ENCODE measurements at places on chromosomes 11 and 22.

- DNase-seq: no peak
Observed at GRCh38 chr22:40256516-40256915, 78.8 kb downstream of the TNRC6B start.

DNA sequence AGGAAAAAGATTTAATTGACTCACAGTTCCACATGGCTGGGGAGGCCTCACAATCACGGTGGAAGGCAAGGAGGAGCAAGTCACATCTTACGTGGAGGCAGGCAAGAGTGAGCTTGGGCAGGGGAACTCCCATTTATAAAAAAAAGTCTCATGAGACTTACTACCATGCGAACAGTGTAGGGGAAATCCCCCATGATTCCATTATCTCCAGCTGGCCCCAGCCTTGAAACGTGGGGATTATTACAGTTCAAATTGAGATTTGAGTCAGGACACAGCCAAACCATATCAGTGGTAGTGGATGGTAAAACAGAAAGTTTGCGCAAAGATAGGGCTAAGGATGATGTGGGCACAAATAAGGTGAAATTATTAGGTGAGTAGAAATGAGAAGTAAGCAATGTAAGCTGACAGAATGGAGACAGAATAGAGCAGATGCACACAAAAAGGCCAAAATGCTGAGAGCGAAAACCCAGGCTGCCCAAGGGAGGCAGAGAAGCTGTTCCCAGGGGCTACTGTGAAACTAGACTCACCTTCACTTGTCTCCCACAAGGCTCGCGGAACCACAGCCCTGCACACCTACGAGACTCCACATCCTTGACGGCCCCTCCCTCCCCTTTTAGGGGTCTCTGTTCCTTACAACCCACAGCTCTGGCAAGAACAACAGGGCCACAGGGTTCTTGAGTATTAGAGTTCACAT, 377.6 kb downstream of the CADM1 start:
- DNase-seq: no peak

DNA sequence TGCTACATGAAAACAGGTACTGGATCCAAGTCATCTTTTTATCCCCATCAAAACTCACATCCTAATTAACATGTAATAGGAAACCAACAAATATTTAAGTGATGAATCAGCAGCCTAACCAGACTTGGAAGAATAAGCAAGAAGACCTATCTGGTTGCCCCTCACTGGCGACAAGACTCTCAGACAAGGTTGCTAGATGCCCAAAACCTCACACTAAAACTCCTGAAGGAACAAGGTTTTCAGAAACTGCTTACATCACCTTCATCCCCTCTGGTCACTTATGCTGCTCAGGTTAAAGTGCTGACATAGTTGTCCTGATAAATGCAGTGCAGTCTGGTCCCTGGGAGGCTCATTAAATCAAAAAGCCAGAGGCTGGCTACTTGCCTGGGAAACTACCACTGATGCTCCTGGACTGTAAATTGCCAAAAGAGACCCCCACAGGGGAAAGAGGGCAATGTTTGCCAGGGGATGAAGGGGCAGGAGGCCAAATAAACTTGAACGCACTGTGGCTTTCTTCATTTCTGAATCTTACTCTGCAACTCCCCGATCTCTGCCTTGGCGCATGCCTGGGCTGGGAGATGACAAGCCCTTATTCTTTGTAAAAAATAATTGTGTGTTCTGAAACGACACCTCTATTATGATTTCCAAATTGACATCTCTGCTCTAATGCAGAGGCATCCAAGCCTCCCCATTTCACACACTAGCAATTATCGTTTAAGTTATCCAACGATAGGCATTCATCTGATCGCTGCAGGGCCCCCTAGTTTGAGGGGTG, 72.7 kb downstream of the AMBRA1 start:
- DNase-seq: no peak

- DNase-seq: no peak
Observed at GRCh38 chr11:75797792-75798191, 17.2 kb upstream of the UVRAG start.

GRCh38 chr11:121389651-121390050, 62.5 kb upstream of the SORL1 start:
- DNase-seq: no peak

DNA sequence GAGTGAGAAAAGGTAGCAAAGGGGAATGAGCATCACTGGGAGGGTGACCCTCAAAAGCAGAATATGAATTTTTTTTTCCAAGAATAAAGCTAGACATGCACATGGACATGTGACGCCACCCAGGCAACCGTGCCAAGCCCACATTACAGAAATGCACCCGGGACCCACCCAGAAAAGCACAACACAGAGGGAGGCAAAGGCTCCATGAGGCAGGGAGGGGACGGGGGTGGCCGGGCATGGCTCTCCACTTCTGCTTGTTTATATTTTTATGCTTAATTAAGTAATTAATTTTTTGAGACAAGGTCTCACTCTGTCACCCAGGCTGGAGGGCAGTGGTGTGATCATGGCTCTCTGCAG, 1524.3 kb downstream of the BRD1 start:
- no peak for DNase-seq

DNA sequence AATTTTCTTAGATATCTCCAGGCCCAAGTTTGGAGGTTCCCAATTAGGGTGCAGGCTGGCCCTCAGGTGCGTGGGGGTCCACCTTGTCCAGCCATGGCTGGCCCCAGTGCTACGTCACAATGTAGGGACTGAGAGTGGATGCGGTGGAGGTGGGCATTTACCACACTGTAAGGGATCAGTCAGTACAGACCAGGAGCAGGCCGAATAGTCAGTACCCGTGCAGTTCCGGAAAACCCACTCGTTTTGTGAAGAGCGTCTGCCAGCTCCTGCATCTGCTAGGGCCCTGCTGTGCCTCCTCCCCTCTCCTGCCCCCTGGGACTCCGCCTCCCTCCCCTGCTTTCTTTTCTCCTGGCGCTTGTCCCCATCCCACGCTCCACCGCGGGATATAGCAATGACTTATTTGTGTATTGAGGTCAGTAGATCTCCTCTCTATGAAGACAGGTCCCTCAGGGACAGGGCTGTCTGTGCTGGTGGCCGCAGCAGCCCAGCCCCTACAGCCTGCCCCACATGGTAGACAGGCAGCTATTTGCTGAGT, 50.4 kb upstream of the SEPTIN5 start:
- DNase-seq: no peak

DNA sequence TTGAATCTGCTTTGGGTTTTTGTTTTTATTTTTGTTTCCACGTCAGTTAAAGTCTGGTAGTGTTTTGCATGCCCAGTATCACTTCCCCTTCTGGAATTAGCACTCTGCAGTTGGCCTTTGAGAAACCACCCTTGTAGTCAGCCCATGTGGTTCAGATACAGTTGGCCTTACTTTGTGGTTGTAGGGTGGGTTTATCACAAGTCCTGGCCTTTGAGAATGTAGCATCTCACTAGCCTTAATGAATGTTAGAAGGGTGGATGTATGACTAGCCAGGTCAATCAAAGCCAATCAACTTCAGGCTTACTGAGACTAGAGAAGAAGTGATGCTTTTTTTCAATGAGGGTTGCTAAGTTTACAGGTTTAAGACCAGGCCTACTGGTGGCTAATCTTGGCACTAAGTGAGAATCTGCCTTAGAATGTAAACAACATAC, 19.8 kb downstream of the ARL14EP start:
- DNase-seq: no peak

DNA sequence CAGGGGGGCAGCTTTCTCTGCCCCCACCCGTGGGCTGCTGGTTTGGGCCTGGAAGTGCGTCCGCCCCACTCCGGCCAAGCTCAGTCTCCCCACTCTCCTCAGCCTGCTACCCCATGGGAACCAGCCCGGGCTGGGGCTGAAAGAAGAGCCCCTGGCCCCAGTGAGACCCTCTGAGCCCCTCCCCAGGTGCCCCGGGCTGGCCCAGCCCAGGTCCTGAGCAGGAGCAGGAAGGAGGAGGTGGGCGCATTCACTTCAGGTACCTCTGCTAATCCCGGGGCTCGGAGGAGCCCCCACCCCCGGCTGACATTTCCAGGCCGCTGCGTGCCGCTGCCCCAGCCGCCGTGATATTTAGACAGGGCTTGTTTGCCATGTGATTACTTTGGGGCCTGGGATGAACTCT, 8.7 kb upstream of the TH start:
- no peak for DNase-seq

DNA sequence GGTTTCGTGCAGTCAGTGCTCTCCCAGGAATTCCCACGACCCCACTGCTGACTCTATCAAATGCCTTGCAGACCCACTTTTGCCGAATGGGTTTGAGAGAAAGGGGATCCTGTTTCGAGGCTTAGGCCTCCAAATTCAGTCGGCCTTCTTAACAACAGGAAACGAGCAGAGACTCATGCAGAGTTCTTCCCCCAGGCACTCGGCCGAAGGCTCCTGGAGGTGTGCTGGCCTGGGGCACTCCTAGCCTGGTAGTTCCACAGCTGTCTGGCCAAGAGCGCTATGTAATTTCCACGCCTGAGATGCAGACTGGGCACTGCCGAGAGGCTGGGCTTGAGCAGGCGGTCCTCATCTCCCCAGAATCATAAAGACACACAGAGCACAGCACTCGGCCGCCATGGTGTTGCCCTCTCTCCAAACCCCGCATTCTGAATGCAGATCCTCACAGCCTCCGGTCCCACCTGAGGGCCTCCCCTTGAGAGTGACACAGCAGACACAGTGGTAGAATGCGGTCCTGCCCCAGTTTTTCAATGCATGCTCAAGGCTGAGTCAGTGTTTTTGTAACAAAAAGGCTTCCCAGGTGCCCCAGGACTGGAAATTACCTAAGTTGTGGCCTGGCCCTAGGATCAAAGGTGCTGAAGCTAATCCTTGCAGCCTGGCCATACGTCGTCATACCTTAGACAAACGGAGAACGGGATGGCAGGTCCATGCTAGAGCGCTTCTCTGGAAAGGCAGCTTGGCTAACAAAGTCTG, 30.2 kb upstream of the BID start:
- DNase-seq: no peak

GRCh38 chr11:2901854-2902783, 16.5 kb upstream of the CDKN1C start:
- peak; percentile 81 for DNase-seq

GRCh38 chr22:47356511-47357011, 594.1 kb downstream of the TBC1D22A start:
- DNase-seq: no peak

DNA sequence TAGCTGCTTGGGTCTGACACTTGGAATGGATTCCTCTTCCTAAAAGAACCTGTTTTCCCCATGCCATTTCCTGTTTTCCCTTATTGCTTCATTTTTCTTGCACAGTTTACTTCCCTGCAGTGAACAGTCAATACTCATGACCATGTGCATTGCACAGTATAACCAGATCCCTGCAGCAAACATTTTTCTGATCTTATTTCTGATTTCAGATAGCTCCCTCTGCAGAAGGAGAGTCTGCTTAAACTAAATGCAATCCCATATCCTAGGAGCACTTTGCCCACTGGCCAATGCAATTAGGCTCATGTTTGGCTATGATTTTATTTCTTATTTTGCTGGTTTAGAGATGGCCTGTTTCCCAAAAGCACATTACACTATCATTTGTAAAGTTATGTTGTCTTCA, 96.7 kb upstream of the CD44 start:
- no peak for DNase-seq

GRCh38 chr11:13939961-13940906, 22.3 kb upstream of the SPON1 start:
- DNase-seq: no peak

DNA sequence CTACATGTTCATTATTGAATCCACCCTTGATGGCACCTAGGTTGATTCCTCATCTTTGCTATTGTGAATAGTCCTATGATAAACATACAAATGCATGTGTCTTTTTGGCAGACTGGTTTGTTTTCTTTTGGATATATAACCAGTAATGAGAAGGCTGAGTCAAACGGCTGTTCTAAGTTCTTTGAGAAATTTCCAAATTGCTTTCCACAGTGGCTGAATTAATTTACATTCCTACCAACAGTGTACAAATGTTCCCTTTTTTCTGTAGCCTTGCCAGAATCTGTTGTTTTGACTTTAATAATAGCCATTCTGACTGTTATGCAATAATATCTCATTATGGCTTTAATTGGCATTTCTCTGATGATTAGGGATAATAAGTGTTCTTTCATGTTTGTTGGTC, 184.9 kb downstream of the CASP12 start:
- DNase-seq: no peak

GRCh38 chr11:68660066-68660810, 24.1 kb upstream of the GAL start:
- DNase-seq: no peak

DNA sequence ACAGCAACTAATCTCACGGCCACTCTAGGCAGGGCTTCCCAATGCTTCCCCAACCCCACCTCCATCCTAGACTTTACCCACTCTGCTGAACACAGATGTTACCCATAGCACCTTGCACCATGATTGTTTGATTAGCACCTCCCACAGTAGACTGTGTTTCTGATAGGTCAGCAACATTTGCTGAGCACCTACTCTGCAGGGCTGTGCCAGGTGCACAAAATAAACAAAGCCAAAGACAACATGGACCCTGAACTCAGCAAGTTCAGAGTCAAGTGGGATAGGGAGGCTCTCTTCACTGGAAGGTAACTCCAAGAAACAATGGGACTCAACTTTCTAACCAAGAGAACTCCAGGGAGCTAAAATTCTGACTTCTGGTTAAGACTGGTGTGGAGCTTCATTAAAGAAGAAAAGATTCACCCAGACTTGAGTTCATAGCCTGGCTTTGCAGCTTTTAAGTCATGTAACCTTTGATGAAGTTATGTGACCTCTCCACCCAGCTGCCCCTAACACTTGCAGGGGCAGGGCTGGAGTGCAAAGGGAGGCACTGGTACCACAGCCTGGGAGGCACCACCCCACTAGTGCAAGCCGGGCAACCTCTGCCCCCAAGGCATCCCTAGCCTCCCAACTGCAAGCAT, 6.7 kb upstream of the RTN4RL2 start:
- no peak for DNase-seq

DNA sequence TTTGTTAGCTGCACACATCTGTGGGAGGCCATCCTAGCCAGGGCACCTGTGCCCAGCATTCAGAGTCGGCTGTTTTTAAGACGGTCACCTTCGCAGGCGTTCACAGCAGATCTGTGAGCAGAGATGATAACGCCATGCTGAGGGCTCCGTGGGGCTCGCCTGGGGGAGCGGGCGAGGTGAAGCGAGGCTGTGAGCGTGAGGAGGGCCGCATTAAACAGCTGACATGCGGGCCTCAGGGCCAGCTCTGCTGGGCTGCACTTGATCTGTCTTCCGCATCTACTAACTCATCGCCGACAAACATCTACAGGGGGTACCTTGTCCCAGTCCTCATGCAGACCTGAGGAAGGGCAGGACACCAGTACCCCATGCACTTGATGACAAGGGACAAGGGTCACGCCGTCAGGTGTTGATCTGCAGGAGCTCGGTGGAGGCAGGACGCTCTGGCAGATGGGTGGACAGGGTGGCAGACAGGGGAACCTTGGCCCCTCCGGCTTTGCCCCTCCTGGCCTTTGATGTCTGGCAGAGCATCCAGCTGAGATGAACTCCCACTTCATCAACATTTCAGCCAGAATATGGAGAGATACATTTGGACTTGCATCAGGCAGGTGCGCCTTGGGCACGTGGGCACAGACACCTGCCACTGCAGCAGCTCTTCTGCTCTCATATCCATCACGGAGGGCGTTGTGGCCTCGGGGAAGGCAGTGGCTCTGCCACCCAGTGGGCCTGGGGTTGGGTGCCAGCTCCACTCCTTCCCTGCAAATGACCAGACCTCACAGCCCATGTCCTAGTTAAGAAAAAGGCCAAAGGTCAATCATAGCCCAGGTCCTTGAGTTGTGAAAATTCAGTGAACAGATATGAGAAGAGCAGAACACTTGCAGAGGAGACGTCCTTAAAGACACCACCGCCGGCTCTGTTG, 822.9 kb downstream of the BRD1 start:
- no peak for DNase-seq

- no peak for DNase-seq
Observed at GRCh38 chr22:32765132-32765618, 36.3 kb upstream of the TIMP3 start.
